ENCODE measurements at places on chromosomes 1 and 21.
A peak's percentile ranks its signal among the peaks of the same experiment; 100 is the strongest.

DNA sequence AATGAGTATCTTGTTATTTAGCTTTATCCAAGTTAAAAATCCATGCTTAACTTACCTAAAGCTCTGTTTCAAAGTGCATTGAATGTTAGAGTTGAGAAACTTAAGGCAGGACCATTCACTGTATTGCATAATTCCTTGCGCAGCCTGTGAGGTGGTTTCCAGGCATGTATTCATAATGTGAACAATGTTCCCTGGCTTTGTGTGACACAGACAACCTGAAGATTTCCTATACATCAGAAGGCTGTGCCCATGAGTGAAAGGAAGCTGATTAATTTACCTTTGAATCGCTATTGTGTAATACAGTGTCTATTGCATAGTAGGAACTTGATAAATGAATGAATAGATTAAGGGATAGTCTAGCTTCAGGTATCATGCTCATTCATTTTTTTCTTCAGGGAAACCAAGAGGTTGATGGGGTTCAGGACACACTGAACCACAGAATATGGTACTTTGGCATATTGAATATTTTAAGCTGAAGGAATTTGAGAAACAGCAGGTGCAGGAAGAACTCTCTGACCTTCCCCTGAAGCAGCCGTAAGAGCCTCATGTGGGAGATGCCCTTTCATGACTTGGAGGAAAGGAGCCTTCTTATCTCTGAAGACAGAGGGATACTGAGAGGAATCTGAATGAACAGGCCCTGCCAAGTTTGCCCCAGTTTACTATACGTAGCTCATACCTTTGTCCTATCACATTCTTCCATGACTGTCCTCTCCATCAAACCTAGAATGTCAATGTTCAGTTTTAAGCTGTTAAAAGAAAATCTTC is 88.6 kb upstream of the GNG12 start:
- peak; percentile 97 for DNase-seq

GRCh38 chr1:90671251-90671650 is 45.9 kb downstream of the BARHL2 start:
- no peak for DNase-seq

DNA sequence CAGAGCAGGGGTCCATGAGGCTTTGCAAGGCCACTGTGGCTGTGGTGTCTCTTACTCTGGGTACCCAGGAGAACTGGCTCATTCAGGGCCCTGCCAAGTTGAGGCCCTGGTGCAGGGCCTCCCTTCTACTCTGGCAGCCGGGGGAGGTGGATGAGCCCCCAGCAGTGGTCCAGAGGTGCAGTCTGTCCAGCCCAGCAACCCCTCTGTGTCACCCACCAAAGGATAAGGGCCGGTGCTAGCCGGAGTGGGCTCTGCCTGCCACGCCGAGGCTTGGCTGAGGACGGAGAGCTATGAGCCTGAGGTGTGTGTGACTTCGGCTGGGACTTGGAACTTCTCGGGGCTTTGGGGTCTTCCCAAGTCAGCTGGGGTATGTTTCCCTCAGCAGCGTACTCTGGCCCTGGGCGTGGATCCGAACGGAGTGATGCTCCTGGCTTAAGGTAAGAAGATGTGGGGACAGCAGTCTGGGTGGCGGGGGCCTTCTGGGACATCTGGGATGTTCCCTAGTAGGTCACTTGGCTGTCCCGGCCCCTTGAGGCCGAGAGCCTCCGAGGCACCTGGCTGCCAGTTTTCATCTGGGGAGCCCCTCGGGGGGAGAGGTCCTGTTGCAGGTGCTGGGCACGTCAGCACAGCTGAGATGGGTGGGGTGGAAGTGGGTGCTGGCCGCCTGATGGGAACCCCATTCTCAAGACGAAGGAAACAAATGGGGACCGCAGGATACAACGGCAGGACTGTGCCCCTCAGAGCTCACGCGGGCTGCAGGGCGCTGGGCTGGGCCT is 25.9 kb downstream of the RUNX3 start:
- DNase-seq, result no peak

- no peak for DNase-seq
Measured at GRCh38 chr1:245591346-245592188, 436.8 kb downstream of the KIF26B start.

DNA sequence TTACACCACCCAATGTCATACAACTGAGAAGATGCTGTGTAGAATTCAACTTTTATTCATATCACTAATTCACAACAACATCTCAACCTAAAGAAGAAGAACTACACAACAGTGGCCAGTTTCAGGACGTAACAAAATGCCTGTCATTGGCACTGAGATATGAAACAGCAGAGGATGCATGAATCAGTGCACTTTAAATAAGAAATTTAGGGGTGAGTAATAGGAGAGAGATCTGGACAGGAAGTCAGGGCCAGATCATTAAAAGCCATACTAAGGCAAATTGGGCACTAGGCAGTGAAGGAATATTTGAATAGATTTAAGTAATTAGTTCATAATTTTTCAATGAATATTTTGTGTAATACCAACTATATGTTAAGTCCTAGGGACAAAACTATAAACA is 510.5 kb downstream of the PLPP3 start:
- DNase-seq, result no peak

GRCh38 chr21:25750085-25750484 is 15.3 kb downstream of the GABPA start:
- no peak for DNase-seq

GRCh38 chr1:103790172-103790571 is 40.5 kb downstream of the AMY1C start:
- DNase-seq, result no peak

DNA sequence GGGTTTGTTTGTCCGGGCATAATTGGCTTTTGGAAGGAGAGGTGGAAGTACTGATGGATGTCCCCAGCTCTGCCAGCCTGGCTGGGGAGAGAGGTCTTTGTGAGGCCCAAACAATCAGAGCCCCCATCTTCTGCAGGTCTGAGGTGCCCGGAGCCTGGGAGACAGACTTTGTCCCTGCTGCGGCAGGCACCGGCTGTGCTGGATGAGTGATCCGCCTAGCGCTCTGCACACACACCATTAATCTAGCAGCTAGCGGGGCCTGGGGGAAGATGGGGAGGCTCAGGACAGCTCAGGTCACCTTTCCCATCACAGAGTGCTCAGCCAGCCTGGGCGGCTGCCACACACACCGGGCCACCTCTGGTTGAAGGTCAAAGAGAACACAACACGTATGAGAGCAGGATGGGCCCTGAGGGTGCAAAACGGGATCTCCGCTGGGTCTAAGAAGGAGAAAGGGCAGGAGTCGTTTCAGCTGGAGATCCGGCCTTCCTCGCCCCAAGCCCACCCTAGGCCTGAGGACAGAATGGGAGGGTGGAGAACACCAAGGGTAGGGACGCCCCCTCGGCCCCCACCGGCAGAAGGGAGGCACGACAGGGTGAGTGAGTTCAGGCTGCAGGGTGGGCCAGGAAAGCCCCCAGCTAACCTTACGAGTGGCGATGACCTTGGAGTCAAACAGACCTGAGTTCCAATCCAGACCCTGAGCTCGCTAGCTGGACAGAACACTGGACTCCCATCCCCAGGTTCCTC is 341.8 kb downstream of the NPHP4 start:
- no peak for DNase-seq
